ENCODE measurements at places on chromosomes 13 and 19.
A peak's percentile ranks its signal among the peaks of the same experiment; 100 is the strongest.

DNA sequence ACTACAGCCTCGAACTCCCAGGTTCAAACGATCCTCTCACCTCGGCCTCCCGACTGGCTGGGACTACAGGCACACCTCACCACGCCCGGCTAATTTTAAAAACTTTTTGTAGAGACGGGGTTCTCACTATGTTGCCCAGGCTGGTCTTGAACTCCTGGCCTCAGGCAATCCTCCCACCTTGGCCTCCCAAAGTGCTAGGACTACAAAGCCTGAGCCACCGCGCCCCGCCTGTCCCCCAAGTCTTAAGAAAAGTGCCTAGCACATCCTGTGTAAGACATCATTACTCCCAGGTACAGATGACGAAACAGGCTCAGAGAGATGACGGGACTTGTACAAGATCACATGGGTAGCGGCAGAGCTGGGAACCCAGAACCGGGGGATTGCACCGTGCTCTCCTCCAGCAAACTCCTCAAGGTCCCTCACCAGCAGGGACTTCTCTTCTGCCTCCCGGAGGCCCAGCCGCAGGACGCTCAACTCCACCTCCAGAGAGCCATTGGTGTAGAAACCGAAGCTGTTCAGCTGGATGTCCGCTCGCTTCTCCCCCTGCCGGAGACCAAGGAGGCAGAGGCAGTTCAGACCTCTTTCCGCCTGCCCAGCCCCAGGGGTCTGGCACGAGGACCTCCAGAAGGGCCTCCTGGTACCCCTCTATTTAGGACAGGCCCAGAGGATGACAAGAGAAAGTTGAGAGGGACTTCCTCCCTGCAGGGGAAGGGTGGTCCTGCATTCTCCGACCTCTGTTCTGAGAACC is 1.0 kb downstream of the GPR108 start:
- DNase-seq, result no peak

GRCh38 chr13:73873940-73874830 is 260.0 kb downstream of the KLF12 start:
- no peak for DNase-seq

- DNase-seq, result no peak
Measured at GRCh38 chr13:107586216-107586615, 629.1 kb downstream of the LIG4 start.

DNA sequence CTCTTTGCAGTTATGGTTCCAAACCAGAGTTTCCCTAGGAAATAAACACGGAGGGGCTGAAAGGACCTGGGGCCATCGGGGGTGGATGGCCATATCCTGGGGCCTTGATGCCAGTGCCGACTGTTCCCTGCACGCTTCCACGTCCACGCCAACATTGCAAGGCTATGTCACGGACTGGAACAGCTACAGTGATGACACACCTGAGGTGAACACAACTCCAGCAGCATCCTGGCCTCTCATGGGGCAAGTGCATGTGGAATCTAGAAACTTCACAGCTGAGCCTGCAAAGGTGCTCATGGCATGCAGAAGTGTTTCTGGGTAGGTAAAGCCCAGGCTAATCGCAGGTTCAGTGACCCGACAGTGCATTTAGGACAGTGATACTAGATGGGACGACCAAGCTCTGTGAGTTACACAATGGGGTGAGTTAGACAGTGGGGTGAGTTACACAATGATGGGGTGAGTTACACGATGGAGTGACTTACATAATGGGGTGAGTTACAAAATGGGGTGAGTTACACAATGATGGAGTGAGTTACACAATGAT is 52.0 kb upstream of the GAS6 start:
- no peak for DNase-seq

DNA sequence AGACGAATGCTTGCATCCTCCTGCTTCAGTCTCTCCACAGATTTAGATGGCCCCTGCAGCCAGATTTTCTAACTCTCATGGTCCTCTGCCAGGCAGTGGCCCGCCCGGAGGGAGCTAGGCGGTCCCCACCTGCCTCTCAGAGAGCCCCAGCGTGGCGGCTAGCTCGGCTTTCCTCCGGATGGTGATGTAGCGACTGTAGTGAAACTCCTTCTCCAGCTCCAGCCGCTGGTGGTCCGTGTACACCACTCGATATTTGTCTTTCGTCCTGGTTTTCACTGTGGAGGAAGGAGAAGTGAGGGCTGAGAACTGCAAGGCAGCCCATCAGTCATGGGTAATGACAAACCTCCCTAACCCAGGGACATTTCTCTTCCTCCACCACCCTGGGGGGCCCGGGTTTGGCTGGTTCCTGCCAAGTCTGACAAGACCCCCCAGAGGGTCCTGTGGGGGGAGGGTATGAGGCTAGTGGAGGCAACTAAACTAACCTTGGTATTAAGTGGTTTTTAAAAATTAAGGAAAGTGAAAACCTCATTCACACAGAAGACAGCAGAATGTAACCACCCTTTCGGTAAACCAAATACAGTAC is 4.3 kb downstream of the CDX2 start:
- no peak for DNase-seq

GRCh38 chr13:108214441-108215271 is 680 bp downstream of the LIG4 start:
- DNase-seq, result no peak

DNA sequence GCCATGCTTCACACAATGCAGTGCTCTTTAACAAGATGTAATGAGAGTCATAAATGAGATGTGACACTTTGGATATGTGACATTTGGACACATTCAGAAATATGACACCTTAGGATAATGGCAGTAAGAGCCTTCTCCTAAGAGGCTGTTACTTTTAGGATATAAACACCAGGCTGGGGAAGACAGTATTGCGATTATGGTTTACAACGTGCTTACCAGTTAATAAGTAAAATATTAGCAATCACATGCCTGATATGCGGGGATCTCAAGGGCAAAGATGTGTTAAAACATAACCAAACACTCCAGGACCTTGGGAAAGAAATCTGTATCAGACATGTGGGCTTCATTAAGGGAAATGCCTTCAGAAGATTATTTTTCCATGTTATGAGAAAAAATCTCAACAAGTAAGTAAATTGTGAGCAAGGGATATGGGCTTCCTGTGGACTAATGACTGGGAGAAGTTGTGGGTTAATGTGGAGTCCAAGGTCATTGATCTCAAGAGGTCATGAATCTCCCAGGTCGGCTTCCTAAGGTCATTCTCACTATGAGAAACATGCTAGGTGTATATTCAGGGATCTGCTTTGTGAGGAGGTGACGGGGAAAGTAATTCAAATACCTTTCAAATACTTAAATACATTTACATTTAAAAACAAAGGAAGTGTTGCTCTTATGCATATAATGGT is 105.3 kb downstream of the STARD13 start:
- DNase-seq, result no peak

GRCh38 chr13:49789968-49790367 is 2.5 kb downstream of the KPNA3 start:
- no peak for DNase-seq

DNA sequence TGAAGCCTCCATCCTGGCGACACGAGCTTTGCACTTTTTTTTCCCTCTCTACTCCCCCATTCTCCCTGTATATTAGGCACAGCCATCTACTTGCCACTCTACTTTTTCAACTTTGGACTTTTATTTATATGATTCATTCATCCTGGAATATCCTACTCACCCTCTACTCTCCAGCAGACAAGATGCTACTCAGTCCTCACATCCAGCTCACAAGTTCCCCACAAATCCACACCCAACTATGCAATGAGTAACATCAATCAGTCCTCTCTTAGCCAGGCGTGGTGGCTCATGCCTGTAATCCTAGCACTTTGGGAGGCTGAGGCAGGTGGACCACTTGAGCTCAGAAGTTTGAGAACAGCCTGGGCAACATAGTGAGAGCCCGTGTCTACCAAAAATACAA is 23.9 kb upstream of the URAD start:
- no peak for DNase-seq

GRCh38 chr13:24005755-24006281 is 108.5 kb upstream of the C1QTNF9B start:
- DNase-seq, result no peak

GRCh38 chr19:21749090-21749489 is 18.3 kb downstream of the ZNF100 start:
- DNase-seq, result no peak

GRCh38 chr19:23286477-23286876 is 36.3 kb upstream of the ZNF724 start:
- no peak for DNase-seq

GRCh38 chr13:113811081-113811928 is 52.3 kb downstream of the TMEM255B start:
- no peak for DNase-seq

- DNase-seq, result peak; percentile 51
Measured at GRCh38 chr19:3459089-3459881, 21.0 kb downstream of the SMIM24 start.

GRCh38 chr19:6590258-6590826 is 608 bp downstream of the CD70 start:
- no peak for DNase-seq

DNA sequence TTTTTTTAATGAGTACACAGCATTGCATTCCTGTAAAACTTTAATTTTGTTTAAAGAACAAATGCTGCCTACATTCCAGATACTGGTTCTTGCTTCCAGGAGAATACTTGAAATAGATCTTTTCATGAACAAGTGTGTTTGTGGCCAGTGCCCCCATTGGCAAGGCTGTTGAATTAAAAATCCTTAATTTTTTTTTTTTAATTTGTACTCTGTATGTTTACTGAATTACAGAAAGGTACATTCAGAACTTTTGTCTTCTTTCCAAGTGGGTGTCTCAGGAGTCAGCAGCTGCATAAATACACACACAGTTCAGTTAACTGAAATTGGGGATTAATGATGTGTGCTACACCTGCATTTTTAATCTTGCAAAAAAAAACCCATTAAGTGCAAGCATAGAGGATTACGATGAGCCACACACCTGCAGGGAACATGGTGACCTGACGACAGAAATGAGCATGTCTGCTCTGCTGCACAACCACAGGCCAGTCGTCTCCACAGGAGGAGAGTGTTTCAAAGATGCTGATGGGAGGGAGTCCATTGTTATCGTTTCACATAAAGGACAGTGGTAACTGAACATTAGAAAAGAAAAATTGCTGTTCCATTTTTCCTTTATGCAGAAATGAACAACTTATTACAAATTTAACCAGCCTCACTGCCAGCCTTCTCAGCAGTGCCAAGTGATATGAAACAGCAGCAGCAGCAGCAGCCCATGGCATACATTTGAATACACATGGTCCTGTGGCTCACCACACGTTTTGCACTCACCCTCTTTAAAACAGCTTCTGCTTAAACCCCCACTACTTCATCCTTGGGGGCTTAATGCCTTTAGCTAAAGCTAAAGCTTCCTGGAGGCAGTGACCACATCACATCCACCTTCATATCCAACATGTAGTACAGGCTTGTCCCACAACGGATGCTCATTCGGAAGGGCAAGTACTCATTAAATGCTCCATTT is 72.3 kb upstream of the RFC3 start:
- no peak for DNase-seq

- DNase-seq, result no peak
Measured at GRCh38 chr13:27493981-27494380, 43.6 kb upstream of the MTIF3 start.

- no peak for DNase-seq
Measured at GRCh38 chr13:31056644-31057271, 104.9 kb downstream of the HSPH1 start.

DNA sequence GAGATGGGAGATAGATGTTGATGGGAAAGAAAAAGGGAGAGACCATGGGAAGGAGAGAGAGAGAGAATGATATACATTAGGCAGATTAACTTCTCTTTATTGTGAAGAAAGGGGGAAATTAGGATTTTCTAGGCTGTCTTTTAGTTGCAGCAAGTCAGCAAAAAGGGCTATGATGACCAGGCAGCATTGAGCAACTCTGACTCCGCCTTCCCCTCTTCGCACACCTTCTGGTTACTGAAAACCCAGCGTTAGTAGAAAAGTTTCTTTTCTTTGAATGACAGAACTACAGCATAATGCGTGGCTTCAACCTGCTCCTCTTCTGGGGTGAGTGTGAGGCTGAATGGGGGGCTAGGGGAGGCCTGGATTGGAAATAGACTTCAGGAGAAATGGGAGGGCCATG is at the start of gene ADGRE1:
TSS of gene ADGRE1 (plus strand) at position 264 of the 400 bp plus-strand sequence. CDS start at position 294, 30 bp downstream.
- no peak for DNase-seq

DNA sequence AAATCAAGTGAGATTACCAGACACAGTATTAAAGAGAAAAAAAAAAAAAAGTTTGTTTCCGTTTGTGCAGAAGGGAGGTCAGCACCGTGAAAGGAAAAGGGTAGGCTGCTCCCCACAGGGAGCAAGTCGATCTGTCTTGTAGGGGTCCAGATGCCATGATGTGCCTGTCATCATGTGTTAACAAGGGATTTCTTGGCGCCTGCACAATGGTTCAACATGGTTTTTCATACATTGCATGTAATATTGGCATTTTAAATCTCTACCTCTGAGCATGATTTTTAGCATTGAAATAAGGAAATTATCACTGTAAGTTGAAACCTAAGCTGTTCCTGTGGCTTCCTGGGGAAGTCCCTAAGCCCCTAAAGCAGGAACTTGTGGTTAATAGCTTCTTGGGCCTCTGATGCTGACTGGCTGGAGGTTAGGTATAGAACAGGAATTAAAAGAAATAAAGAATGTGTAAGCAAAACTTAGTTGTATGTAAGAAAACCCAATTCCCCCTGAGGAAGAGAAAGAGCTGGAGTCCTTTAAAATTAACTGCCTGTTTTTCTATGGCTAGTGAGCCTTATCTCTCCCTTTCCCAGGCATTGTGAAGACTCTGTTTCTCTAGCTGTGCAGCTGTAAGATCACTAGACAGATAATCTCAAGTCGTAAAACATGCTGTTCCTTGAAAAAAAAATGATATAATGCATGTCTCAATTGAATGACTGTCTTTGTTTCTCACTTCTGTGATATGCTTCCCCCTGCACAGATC is 7.4 kb upstream of the FCGBP start:
- DNase-seq, result no peak

DNA sequence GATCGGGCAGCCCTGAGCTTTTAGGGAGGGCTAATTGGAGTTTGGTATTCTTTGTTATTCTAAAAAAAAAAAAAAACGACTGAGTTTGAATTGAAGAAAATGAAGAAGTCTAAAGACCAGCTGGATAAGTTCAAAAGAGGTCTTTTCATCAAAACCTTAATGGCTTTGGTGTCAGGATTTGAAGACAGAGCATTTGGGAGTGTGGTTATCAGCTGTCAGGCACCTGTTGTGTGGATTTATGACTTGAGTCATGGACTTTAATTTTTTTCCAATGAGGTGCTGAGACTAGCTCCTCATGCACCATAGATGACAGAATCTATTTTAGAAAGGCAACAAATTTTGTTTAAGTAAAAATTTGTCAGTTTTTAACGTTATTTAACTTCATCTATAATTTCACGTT is 72.5 kb downstream of the FREM2 start:
- DNase-seq, result no peak

GRCh38 chr13:91630946-91631345 is 232.5 kb downstream of the GPC5 start:
- DNase-seq, result no peak

- DNase-seq, result no peak
Measured at GRCh38 chr13:62482351-62482750, 1066.7 kb upstream of the PCDH20 start.
